Left lung (tissue), 14 donors: ENCODE measurements at places on chromosomes 5 and 9. TPM values are rescaled to one million over a fixed set of nuclear protein-coding genes. Genes with fewer than 3 reads are reported as not detected.

The PCDHGC3 gene
- 65.4 TPM for total RNA-seq

The PPP1R26 gene
- 20.7 TPM for total RNA-seq

The RNF208 gene
- total RNA-seq: 7.5 TPM

The MEF2C gene
- total RNA-seq: 45.7 TPM

The CARTPT gene
- not detected for total RNA-seq

The GNA14 gene
- total RNA-seq: 4.3 TPM

The RANBP17 gene
- 17.0 TPM for total RNA-seq

The DNM1 gene
- total RNA-seq: 9.0 TPM

The GABRA6 gene
- total RNA-seq: not detected

The RETREG1 gene
- total RNA-seq: 26.0 TPM

The PHYHD1 gene
- total RNA-seq: 32.6 TPM

The SLC12A7 gene
- total RNA-seq: 39.4 TPM

The AGXT2 gene
- total RNA-seq: not detected

The FAM221B gene
- not detected for total RNA-seq

The TMEM252 gene
- not detected for total RNA-seq

The PAX5 gene
- total RNA-seq: 0.03 TPM

The HMGXB3 gene
- 37.1 TPM for total RNA-seq

The SPINK13 gene
- not detected for total RNA-seq

The MSX2 gene
- total RNA-seq: 1.4 TPM

The FGFR4 gene
- 99.9 TPM for total RNA-seq

The GPR151 gene
- not detected for total RNA-seq

The FGF10 gene
- 7.8 TPM for total RNA-seq

The OR1J2 gene
- total RNA-seq: not detected

The PCDHGA11 gene
- 3.4 TPM for total RNA-seq

The CDH12 gene
- total RNA-seq: not detected

The TAF1L gene
- not detected for total RNA-seq

The SLC36A3 gene
- not detected for total RNA-seq

The PCDHGA4 gene
- 2.2 TPM for total RNA-seq

The BAAT gene
- 1.0 TPM for total RNA-seq

The FOXD4L6 gene
- not detected for total RNA-seq

The FBP2 gene
- total RNA-seq: not detected

The MLANA gene
- not detected for total RNA-seq

The BRD3 gene
- 37.3 TPM for total RNA-seq

The LCN1 gene
- total RNA-seq: not detected

The PCDH12 gene
- 15.6 TPM for total RNA-seq

The CDKN2A gene
- total RNA-seq: 1.2 TPM

The CTXN3 gene
- total RNA-seq: not detected

The SREK1IP1 gene
- 18.2 TPM for total RNA-seq

The CD14 gene
- total RNA-seq: 252 TPM
